ENCODE measurements at places on chromosomes 12 and 14. TPM values are rescaled to one million over a fixed set of nuclear protein-coding genes. Genes with fewer than 3 reads are reported as not detected.

DNA sequence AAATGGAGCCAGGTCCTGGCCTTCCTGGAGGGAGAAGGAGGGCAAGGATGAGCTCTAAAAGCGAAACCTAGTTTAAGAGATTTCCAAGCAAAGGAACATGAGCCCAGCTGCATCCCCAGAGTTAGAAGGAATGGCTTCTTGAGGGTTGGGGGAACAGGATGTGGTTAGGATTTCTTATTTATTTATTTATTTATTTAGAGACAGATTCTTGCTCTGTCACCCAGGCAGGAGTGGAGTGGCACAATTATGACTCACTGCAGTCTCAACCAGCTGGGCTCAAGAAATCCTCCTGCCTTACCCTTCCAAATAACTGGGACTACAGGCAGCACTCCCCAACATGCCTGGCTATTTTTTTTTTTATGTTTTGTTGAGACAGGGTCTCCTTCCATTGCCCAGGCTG lies 25.3 kb upstream of the TMEM106C start:
- no peaks in the 10 kb centered on the region for H3K36me3 ChIP-seq
- no peaks in the 10 kb centered on the region for H3K27me3 ChIP-seq
- no peak overlapping the region for H3K27ac ChIP-seq
- DNase-seq, result no peak
- peaks cover 8% of the 10 kb centered on the region for H3K4me1 ChIP-seq

- H3K36me3 ChIP-seq, result no peaks in the 10 kb centered on the region
- DNase-seq, result peak; percentile 10
- no peak overlapping the region for H3K27ac ChIP-seq
These were observed 1.0 kb downstream of the RTL1 start for GRCh38 chr14:100902295-100903133.

GRCh38 chr14:72128629-72129028 lies 196.4 kb downstream of the RGS6 start:
- H3K36me3 ChIP-seq, result no peaks in the 10 kb centered on the region
- H3K4me1 ChIP-seq, result no peaks in the 10 kb centered on the region
- H3K27me3 ChIP-seq, result no peaks in the 10 kb centered on the region
- no peak overlapping the region for H3K4me3 ChIP-seq

- no peak for DNase-seq
- H3K4me3 ChIP-seq, result no peak overlapping the region
These were observed 405.8 kb upstream of the RGS6 start for GRCh38 chr14:71526388-71526787.

GRCh38 chr14:99807413-99808153 lies 14.4 kb downstream of the EML1 start:
- no peaks in the 10 kb centered on the region for H3K36me3 ChIP-seq
- H3K4me3 ChIP-seq, result no peak overlapping the region
- no peak overlapping the region for H3K27ac ChIP-seq
- no peaks in the 10 kb centered on the region for H3K4me1 ChIP-seq

GRCh38 chr12:112584266-112584722 lies 165.5 kb downstream of the PTPN11 start:
- peak overlapping the region; percentile 5 for H3K4me3 ChIP-seq
- H3K27me3 ChIP-seq, result no peaks in the 10 kb centered on the region
- H3K27ac ChIP-seq, result no peak overlapping the region
- H3K36me3 ChIP-seq, result no peaks in the 10 kb centered on the region
- H3K4me1 ChIP-seq, result no peaks in the 10 kb centered on the region
- DNase-seq, result peak; percentile 84

Gene SLC17A8
- 0.37 TPM for total RNA-seq

Gene HCAR2
- 1.3 TPM for total RNA-seq

Gene DGKA
- total RNA-seq, result 40.4 TPM
